ENCODE measurements at places on chromosomes 1 and 21.
A peak's percentile ranks its signal among the peaks of the same experiment; 100 is the strongest.

DNA sequence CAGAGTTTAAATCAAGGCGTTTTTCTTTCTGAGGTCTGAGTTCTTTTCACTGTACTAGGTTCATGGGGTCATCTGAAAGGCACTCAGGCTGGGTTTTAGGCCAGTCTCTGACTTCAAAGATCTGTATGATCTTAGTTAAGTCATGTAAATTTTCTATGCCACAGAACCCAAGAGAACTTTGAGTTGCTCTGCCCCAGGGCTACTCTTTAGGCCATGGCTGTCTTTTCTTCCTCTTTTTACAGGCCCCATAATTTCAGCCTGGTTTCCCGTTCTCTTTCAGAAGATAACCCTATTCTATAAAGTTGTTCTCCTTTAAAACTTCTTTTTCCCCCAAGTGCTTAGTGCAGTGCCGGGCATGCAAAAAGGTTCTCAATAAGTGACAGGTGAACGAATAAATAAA lies 26.1 kb downstream of the METTL13 start:
- no peak for DNase-seq

DNA sequence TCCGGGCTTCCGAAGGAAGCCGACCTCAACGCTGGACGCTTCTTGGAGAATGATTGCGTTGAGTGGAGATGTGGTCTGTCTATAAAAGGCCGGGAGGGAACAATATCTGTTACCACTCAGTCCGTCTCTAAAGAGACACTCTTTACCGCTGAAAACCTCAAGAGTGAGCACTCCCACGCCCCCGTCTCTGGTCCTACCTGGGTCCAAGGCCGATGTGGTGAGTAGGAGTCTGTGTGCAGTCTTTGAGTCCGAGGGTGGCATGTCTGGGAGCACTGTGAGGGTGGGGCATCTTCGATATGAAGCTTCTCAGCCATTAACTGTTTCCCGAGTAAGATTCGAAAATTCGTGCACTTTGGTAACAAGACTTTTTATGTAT lies 576 bp downstream of the ZFP69 start:
- peak; percentile 13 for DNase-seq

GRCh38 chr1:24379733-24380315 lies 33.8 kb downstream of the STPG1 start:
- no peak for DNase-seq

GRCh38 chr1:160363010-160363409 lies 3.9 kb upstream of the NHLH1 start:
- DNase-seq, result no peak

DNA sequence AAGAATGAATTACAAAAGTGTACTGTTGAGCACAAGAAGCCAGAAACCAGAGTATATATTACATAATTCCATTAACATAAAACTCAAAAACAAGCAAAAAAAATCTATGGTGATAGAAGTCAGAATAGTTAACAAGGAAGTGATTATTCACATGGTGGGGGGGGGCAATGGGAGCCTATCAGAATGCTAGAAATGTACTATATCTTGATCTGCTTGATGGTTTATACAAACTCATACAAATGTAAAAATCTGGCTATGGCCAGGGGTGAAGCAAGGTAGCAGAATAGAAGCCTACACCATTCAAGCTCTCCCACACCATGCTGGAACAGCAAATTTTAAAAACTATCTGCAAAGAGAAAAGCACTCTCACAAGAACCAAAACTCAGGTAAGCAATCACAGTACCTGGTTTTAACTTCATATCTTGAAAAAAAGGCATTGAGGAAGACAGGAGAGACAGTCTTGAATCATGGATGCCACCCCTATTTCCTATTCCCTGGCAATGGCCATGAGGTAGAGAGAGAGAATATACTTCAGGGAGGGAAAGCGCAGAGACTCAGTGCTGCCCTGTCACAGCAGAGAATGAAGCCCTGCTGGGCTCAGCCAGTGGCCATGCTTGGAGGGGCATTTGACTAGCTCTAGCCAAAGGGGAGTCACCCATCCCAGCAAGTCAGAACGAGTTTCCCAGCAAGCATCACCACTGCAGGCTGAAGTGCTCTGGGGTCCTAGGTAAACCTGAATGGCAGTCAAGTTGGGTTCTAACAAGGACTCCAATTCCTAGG lies 73.8 kb downstream of the CDC42BPA start:
- DNase-seq, result no peak

DNA sequence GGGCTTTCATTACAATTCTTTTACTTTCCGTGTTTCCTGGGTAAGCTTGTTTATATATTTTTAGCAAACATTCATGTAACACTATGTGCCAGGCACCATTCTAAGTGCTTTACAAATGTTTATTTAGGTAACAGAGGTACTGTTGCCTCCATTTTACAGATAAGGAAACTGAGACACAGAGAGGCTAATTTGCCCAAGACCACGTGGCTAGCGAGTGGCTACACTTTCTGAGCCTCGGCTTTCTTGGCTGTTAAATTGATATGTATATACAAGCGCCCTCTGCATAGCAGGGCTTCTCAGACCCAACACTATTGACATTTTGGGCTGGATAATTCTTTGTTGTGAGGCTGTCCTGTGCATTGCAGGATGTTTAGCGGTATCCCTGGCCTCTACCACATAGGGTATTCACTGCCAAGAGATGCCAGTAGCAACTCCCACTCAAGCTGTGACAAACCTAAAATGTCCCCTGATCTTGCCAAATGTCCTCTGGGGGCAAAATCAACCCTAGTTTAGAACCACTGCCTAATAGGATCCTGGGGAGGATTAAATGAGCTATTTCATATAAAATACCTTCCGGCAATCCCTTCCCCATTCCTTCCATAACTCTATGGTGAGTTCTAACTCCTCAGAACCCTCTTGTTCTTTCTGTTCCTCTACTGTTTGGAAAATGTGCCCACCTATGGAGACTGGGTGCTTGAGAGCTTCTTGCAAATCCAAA lies 17.2 kb upstream of the ID3 start:
- DNase-seq, result no peak

- DNase-seq, result peak; percentile 90
These were observed 355.8 kb downstream of the GPATCH2 start for GRCh38 chr1:217274927-217275654.

GRCh38 chr1:157004806-157005205 lies 40.7 kb downstream of the ARHGEF11 start:
- DNase-seq, result no peak

GRCh38 chr1:202349206-202349928 lies 868 bp downstream of the PPP1R12B start:
- DNase-seq, result peak; percentile 73

All from LHCN-M2 (cell line).